Left kidney (tissue), 8 donors: ENCODE measurements at places on chromosomes 7 and 10. TPM values are rescaled to one million over a fixed set of nuclear protein-coding genes. Genes with fewer than 3 reads are reported as not detected.

- no peak for DNase-seq
These were observed 3.1 kb upstream of the CFTR start for GRCh38 chr7:117476557-117477215.

DNA sequence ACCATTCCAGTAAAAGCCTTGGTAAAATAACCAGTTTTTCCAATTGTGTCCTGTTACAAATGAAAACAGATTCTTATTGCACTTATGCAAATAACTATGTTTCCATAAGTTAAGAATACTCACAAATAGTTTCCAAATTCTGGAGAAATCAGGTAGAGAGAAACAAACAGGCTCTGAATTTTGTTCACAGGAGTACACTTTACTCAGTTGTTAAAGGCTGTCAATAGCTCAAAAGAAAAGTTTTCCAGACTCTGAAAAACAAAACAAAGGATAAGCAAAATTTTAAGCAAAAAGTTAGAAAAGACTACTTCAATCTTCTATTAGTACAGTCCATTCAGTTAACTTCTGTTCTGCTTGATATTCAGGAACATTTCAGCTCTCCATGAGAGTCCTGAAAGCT, 32.8 kb upstream of the ZNF365 start:
- no peak for DNase-seq

GRCh38 chr7:25272265-25272664, 44.0 kb upstream of the NPVF start:
- DNase-seq, result no peak

The IFIT1B gene
- polyA plus RNA-seq, result 0.15 TPM

The EPHA1 gene
- 20.2 TPM for polyA plus RNA-seq

- DNase-seq, result no peak
These were observed 127.0 kb upstream of the JCAD start for GRCh38 chr10:30186371-30186875.

DNA sequence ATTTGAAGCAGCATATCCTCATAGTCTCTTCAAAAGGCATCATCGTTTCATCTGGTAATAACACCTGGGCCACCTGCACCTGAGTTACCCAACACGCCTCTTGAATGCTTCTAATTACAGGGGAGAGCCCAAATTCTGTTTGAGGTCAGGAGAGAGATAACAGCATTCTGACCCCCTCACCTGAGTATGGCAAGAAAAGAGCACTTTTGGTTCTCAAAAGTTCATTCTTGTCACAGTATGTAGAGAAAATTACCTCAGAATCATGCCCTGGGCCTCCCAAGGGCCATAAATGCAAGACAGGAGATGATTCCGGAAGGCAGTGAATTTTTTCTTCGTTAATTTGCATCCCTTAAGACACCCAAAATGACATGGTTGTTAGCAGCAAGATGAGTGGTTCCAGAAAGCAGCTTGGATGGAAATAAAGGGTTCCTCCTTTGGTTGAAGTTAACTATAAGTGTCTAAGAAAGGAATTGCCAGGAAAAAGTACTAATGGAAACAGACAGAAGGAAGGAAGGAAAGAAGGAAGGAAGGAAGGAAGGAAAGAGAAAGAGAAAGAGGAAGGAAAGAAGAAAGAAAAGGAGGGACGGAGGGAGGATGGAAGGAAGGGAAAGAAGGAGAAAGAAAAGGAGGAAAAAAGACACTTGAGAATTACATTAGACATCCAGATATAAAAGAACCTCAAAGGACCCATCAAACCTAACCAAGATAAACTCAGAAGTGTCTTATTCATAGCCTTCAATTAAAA, 228.4 kb upstream of the RHOBTB1 start:
- no peak for DNase-seq

The PRSS37 gene
- 0.73 TPM for polyA plus RNA-seq

- peak; percentile 35 for DNase-seq
These were observed 7.6 kb upstream of the ORAI2 start for GRCh38 chr7:102425639-102426267.

- DNase-seq, result peak; percentile 83
These were observed 247.4 kb downstream of the ELMO1 start for GRCh38 chr7:37201003-37201875.

- DNase-seq, result peak; percentile 24
These were observed 500.8 kb upstream of the ANKRD30A start for GRCh38 chr10:36624551-36625100.

GRCh38 chr7:125876431-125876830, 946.8 kb upstream of the POT1 start:
- DNase-seq, result no peak

The AS3MT gene
- polyA plus RNA-seq, result 21.8 TPM

- no peak for DNase-seq
These were observed 168.0 kb downstream of the ZNF438 start for GRCh38 chr10:30863516-30864210.

- no peak for DNase-seq
These were observed 2.8 kb upstream of the DEPP1 start for GRCh38 chr10:44981172-44982113.

- no peak for DNase-seq
These were observed 235.3 kb upstream of the MKI67 start for GRCh38 chr10:128361487-128361886.

- DNase-seq, result no peak
These were observed 13.6 kb downstream of the TTYH3 start for GRCh38 chr7:2645274-2645868.

DNA sequence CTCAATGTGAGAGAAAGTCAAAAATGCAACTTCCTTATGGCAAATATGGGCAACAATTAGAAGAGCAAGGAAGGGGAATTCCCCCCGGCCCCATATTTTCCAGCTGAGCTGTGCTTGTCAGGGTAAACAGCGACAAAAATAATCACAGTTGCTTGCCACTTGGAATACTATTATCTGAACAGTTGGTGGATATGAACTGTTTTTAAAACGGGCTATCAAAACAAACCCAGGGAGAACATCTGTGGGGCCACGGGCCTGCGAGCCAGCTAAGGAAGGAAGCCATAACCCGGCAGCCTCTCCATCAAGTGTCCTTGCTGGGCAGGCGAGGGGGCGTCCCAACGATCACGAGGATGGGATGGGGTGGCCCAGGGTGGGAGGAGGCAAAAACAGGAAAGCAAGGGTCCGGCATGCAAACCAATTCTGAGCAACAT, 228.4 kb downstream of the ARHGAP12 start:
- DNase-seq, result no peak

DNA sequence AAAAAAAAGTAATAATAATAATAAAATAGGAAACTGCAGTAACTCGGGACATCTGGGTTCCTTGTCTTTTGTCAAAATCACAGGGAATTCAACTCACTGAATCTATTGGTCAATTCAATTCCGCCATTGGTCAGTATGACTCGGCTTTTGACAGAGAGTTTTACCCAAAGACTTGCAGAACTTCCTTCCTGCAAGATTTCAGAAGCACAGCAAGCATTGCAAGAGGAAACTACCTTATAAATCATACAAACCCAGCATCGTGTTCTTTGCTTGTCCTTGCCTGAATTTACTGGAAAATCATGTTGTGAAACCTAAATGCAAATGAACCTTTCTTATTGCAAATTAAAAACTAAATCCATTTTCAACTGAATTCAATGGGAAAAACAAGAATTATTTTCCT, 15.5 kb downstream of the KLF6 start:
- DNase-seq, result no peak

The STAMBPL1 gene
- 2.3 TPM for polyA plus RNA-seq

The FXYD4 gene
- not detected for polyA plus RNA-seq

The MYO1G gene
- polyA plus RNA-seq, result 0.53 TPM

- DNase-seq, result no peak
These were observed 110.3 kb upstream of the SP8 start for GRCh38 chr7:20896996-20897395.

GRCh38 chr7:145478541-145478940, 638.1 kb upstream of the CNTNAP2 start:
- no peak for DNase-seq

- DNase-seq, result no peak
These were observed 104.2 kb downstream of the CABCOCO1 start for GRCh38 chr10:61766927-61767326.

The MALRD1 gene
- 2.2 TPM for polyA plus RNA-seq

DNA sequence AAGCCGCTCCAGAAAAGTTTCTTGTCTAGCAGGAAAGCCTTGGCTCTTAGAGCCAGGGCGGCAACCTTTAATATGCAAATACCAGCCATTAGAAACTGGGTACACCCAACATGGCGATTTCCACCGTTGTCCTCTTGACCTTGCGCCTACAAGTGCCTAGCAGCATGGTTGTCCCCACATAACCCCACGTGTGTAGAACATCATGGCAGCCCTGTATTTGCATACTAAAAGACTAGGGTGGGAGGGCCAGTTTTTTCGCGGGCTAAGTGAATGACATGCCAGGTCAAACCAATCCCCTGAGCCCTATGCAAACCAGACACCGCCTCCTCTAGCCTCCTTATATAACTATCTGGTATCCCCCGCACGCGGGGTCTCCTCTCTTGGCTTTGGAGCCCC, 58.4 kb upstream of the FZD8 start:
- no peak for DNase-seq

- DNase-seq, result no peak
These were observed 22.1 kb upstream of the ENO4 start for GRCh38 chr10:116827214-116827671.

- no peak for DNase-seq
These were observed 515 bp downstream of the BEND7 start for GRCh38 chr10:13528123-13528874.

DNA sequence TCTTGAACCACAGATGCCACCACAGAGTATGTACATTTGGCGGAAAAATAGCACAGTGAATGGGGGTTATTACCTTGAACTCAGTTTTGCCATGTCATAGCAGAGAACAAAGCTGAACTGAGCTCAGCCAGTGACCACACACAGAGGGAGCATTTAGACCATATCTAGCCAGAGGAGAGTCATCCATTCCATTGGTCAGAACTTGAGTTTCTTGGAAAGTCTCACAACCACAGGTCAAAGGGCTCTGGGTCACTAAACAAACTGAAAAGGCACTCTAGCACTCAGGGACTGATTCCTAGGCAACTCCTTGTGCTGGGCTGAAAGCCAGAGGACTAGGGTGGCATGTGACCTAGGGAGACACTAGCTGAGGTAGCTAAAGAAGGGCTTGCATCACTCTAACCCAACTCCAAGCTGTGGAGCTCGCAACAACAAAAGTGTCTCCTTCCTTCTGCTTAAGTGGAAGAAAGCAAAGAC, 239.7 kb upstream of the SEMA3D start:
- no peak for DNase-seq

GRCh38 chr10:83354456-83354855, 784.9 kb upstream of the GHITM start:
- DNase-seq, result no peak

- no peak for DNase-seq
These were observed 28.8 kb upstream of the ICA1 start for GRCh38 chr7:8290645-8291308.

DNA sequence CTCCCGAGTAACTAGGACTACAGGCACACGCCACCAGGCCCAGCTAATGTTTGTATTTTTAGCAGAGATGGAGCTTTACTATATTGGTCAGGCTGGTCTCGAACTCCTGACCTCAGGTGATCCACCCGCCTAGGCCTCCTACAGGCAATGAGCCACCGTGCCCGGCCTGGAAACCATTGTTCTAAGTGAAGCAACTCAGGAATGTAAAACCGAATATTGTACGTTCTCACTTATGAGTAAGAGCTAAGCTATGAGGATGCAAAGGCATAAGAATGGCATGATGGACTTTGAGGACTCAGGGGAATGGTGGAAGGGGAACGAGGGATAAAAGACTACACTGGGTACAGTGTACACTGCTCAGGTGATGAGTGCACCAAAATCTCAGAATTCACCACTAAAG, 235.1 kb upstream of the AUTS2 start:
- no peak for DNase-seq

DNA sequence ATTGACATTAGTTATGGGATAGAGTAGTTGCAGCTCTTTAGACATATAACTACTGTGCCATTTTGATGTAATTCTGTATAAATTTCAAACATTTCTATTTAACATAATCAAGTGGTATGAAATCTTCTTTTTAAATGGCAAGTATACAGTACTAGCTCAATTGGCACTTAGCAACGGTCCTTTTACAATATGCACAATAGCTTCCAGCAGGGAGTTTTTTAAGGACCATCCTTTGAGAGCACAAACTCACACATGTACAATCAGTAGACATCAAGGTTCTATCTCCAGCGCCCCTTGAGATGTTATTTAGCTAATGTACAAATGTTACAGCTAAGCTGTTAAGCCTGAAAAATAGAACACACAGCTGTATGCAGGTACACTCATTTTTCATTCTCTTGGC, 480.7 kb downstream of the TFEC start:
- DNase-seq, result no peak

The LRRN3 gene
- polyA plus RNA-seq, result 4.3 TPM

DNA sequence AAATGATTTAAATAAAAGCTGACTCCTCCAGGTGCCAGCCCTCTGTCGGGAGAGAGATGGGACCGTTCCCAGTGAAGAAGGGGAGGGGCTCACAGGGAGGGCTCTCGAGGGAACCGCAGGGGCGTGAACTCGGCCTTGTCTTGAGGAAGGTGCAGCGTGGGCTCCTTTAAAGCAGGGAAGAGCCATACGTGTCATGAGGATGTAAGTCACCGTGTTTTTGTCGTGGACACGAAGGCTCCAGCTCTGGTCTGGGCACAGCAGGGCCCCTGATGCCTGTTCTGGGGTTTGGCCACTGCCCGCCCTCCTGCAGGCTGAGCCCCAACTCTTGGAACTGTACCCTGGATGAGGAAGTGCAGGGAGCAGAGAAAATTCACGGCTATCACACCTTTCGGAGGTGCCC, 45.0 kb downstream of the JAKMIP3 start:
- no peak for DNase-seq

DNA sequence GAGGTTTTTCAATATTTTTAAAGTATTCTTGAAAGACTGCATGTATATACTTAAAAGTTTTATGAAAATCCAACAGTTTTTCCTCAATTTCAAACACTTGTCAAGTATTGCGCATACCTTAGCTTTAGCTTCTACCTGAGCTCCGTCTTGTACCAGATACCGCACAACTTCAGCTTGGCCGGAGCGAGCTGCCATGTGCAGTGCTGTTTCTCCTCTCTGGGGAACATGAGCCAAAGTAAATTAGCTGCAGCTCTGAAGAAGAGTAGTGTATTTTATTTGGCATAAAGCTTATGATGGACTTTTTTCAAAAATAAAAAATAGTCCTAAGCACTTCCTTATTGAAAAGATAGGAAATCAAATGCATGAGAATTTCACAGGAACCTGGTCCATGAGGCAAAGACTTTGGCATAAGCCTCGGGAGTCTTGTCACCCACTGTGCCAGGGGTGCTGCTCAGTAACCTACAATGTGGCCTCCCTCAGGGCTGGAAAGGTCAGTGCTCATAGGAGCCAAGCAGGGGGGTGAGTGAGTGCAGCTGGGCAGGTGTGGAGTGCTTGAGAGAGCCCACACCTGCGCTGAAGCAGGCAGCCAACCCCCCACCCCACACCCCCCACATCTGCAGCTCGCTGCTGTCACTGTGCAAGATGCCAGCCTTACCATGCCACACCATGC, 189.5 kb downstream of the ANK3 start:
- no peak for DNase-seq
